ENCODE measurements at places on chromosomes 6 and 20. TPM values are rescaled to one million over a fixed set of nuclear protein-coding genes. Genes with fewer than 3 reads are reported as not detected.

The SPATA25 gene
- total RNA-seq, result 7.3 TPM

- peak overlapping the region; percentile 43 for H3K27ac ChIP-seq
- DNase-seq, result no peak
- H3K27me3 ChIP-seq, result no peaks in the 10 kb centered on the region
- no peaks in the 10 kb centered on the region for H3K4me1 ChIP-seq
- no peaks in the 10 kb centered on the region for H3K36me3 ChIP-seq
Measured at GRCh38 chr6:112879920-112880413, 532.8 kb downstream of the RFPL4B start.

DNA sequence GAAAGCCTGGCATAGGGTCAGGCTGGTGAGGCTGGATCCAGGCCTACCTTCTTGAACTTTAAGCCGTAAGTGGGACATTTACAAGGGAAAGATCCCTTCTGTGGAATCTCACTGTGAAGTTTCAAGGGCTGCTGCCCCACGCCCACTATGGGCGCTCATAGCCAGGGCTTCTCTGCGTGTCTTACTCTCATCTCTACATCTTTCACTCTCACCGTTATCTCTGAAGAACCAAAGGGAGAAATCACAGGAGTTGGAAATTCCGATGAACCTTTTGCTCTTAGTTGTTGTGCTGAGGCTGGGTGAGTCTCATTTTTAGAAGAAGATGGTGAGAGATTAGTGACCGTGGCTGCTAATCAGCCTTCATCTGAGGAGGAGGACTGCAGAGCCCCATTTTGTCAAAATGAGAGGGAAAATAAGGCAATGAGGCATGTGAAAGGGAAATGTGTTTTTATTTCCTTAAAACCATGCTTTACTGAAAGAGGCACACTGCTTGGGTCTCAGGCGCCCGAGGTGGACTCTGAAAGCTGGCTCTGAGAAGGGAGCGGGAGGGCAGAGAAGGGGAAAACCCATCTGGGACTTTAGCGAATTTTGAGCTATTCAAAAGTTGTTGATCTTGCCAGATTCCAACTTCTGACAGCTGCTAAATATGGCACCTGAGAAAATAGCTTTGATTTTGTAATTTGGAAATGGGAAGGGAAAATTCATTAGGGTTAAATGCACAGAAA lies 301.5 kb downstream of the CLIC5 start:
- no peak overlapping the region for H3K27ac ChIP-seq
- no peak overlapping the region for H3K4me3 ChIP-seq
- no peaks in the 10 kb centered on the region for H3K27me3 ChIP-seq

The EDN1 gene
- 18.2 TPM for total RNA-seq

DNA sequence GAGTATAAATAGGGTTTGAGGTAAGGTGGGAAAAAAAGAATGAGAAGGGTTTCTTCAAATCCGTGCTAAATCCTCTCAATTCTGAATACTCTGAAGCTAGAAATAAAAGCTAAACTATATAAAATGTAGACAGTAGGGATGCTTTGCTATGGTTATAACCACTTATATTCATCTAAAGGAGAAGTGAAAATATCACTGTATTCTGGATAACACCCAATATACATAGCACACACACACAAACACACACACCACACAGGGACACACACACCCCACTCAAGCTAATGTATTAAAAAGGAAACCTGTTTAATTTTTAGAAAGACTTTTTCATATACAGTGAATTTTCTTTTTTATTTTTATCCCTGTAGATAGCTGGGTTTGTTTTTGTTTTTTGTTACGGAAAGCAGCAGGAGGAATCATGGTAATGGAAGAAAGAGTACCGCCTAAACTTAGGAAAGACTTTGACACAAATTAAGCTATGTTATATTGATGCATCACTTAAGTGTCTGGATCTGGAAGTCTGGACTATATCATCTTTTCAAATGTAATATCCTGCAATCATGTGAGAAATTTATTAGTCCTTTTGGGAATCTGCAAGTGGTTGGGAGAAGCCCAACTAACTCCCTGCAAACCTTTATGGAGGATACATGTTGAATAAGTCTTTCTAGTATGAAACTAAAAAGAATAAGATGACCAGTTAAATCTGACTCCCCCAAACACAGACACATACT lies 68.4 kb upstream of the FABP7 start:
- no peak for DNase-seq
- H3K4me1 ChIP-seq, result no peaks in the 10 kb centered on the region
- no peak overlapping the region for H3K4me3 ChIP-seq
- H3K36me3 ChIP-seq, result no peaks in the 10 kb centered on the region
- H3K27me3 ChIP-seq, result no peaks in the 10 kb centered on the region

GRCh38 chr6:113271437-113271836 lies 585.7 kb upstream of the MARCKS start:
- no peaks in the 10 kb centered on the region for H3K36me3 ChIP-seq
- no peak overlapping the region for H3K4me3 ChIP-seq
- DNase-seq, result peak; percentile 51
- H3K27me3 ChIP-seq, result no peaks in the 10 kb centered on the region
- no peaks in the 10 kb centered on the region for H3K4me1 ChIP-seq

DNA sequence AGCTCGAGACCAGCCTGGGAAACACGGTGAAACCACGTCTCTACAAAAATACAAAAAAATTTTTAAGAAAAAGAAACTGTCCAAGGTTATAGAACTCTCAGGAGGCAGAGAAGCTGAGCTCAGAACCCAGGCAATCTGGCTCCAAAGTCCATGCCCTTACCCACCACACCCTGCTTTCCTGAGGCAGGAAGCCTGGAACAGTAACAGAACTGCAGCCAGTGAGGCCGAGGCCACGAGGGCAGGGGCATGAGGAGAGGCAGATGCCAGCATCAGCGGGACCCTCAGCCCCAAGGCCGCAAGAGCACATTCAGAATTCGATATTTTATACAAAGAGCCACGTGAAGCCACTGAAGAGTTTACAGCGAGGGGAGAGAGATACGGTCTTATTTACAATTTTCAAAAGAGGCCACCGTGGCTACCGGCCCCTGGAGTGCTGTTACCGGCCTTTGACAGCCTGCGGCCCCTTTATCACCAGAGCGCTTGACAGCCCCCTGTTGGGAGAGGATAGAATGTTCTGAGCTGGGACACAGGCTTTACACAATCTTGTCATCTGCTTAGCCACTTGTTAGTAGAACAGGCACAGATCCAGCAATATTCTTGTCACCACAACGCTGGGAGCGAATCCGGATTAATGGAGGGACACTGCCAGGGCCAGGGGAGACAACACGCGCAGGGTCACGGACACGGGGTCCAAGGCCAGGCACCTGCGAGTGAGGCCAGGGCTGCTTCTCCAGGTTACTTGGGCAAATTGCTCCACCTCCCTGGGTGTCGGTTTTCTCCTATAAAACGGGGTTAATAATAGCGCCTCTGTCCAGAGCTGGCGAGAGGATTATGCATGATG lies 5.6 kb downstream of the SPATA2 start:
- no peaks in the 10 kb centered on the region for H3K27me3 ChIP-seq
- H3K4me3 ChIP-seq, result no peak overlapping the region
- H3K36me3 ChIP-seq, result no peaks in the 10 kb centered on the region
- no peak for DNase-seq
- peaks cover 25% of the 10 kb centered on the region for H3K4me1 ChIP-seq

The SLPI gene
- 134 TPM for total RNA-seq

The LTV1 gene
- total RNA-seq, result 28.7 TPM

The RHAG gene
- total RNA-seq, result 2.7 TPM

GRCh38 chr6:130459316-130459715 lies 93.5 kb downstream of the TMEM200A start:
- no peaks in the 10 kb centered on the region for H3K4me1 ChIP-seq
- no peaks in the 10 kb centered on the region for H3K36me3 ChIP-seq
- DNase-seq, result no peak
- no peak overlapping the region for H3K4me3 ChIP-seq
- no peak overlapping the region for H3K27ac ChIP-seq

The HLA-DRB1 gene
- 40.2 TPM for total RNA-seq

GRCh38 chr6:121596441-121596840 lies 161.0 kb downstream of the GJA1 start:
- no peaks in the 10 kb centered on the region for H3K36me3 ChIP-seq
- no peak for DNase-seq
- H3K4me1 ChIP-seq, result no peaks in the 10 kb centered on the region
- H3K4me3 ChIP-seq, result no peak overlapping the region

DNA sequence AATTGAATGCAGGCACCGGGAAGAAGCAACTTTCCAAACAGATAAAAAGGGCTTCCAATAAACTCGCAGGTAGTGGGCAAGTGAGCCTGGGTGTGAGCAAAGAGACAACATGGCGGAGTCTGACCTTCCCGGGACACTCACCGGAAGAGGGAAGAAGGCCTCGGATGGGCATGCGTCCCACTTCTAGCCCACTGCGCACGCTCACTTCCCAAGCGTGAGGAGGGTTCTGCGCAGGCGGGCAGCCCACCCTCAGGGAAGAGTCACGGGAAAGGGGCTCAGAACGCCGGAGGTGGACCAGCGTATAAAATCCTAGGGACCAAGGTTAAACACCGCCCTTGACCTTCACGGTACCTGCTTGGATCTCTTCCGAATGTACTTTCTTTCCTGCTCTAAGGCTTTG lies 95.5 kb upstream of the AFDN start:
- H3K36me3 ChIP-seq, result no peaks in the 10 kb centered on the region
- DNase-seq, result no peak
- H3K4me3 ChIP-seq, result no peak overlapping the region
- no peaks in the 10 kb centered on the region for H3K27me3 ChIP-seq
- H3K4me1 ChIP-seq, result peaks cover 34% of the 10 kb centered on the region
- no peak overlapping the region for H3K27ac ChIP-seq

The PI16 gene
- total RNA-seq, result 17.4 TPM

DNA sequence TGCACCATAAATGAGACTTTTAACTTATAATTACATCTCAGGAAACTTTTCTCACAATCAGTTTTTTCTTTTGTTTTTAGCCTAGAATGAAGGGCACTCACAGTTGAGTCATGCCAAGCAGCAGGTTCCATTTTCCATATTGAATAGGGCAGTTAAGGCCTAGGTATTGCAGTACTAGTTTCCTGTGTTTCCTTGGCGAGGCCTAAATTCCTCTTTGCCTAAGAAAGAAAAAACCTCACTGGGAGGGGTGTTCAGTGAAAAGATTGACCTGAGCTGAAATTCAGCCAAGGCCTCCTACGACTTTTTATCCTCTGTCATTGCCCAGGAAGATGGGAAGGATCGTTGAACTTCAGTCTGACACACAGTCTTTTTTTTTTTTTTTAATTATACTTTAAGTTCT lies 85.5 kb downstream of the IMPG1 start:
- H3K4me1 ChIP-seq, result no peaks in the 10 kb centered on the region
- no peaks in the 10 kb centered on the region for H3K36me3 ChIP-seq
- DNase-seq, result no peak
- no peak overlapping the region for H3K27ac ChIP-seq
- no peaks in the 10 kb centered on the region for H3K27me3 ChIP-seq
- no peak overlapping the region for H3K4me3 ChIP-seq

The RBBP9 gene
- 10.1 TPM for total RNA-seq

DNA sequence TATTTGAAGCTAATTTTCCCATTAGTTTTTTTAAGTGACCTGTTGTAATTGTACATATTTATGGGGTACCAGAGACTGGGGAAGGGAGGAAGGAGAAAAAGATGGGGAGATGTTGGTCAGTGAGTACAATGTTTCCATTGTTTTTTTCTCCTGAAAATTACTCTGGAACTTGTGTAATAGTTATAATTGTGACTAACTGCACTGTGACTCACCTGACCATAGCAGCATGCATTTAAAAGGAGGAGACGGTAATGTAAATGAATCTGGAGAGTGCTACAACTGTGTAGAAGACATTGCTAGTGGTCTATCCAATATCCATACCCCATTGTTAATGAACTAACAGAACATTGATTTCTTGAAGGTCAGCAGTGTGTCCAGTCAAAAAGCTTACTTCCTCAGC lies 133.4 kb downstream of the RFPL4B start:
- no peak overlapping the region for H3K4me3 ChIP-seq
- no peak overlapping the region for H3K27ac ChIP-seq
- no peaks in the 10 kb centered on the region for H3K36me3 ChIP-seq
- no peaks in the 10 kb centered on the region for H3K4me1 ChIP-seq
- DNase-seq, result no peak
- H3K27me3 ChIP-seq, result no peaks in the 10 kb centered on the region

- DNase-seq, result no peak
- no peaks in the 10 kb centered on the region for H3K27me3 ChIP-seq
- no peaks in the 10 kb centered on the region for H3K36me3 ChIP-seq
- H3K4me3 ChIP-seq, result no peak overlapping the region
- H3K27ac ChIP-seq, result no peak overlapping the region
- H3K4me1 ChIP-seq, result no peaks in the 10 kb centered on the region
Measured at GRCh38 chr20:54611708-54612412, 136.5 kb downstream of the DOK5 start.

DNA sequence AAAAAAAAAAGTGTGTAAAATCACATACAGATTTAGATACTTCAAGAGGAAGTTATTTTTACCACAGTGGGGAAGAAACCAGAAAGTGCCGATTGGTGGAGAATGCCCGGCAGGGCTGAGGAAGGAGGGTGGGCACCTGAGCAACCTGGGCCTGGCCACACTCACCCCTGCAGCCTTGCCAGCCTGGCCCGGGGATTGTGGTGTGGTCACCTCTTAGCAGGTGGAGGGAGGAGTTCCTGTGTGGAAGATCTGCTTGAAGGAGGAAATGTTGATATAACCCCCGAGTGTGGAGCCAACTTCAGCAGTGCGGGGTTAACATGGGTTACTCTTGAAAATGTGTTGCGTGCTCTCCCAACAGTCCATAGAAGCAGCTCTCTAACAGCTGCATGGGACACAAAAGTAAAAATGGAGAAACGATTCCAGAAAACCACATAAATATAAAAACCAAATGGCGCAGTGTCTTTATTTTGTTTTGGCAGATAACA lies 14.7 kb downstream of the UST start:
- no peaks in the 10 kb centered on the region for H3K36me3 ChIP-seq
- H3K4me3 ChIP-seq, result peak overlapping the region; percentile 35
- H3K27ac ChIP-seq, result peak overlapping the region; percentile 73
- no peak for DNase-seq

GRCh38 chr6:166461821-166462460 lies 79.2 kb upstream of the MPC1 start:
- H3K36me3 ChIP-seq, result no peaks in the 10 kb centered on the region
- DNase-seq, result no peak
- no peak overlapping the region for H3K4me3 ChIP-seq

DNA sequence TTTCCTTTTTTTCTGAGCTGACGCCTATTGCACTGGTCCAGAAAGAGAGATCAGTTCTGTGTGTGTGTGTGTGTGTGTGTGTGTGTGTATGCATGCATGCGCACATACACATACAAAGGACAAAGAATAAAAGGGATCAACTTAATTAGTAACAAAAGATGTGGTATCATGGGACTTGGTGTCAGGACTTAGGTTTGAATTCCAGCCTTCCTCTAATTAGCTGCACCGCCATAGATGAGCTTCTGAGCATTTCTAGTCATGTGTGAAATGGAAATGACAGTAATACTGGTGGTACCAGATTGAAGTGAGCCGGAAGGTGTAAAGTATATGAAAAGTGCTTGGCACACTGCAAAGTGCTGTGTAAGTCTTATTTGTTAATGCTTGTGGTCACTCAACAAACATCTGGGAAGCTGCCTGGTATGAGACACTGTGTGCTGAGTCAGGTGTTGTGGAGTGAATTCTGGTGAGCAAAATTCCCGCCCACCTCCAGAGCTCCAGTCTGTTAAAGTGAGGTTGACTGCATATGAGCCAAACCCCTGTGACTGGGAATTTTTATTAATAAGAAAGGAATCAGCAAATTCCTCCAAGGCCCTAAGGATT lies 12.4 kb downstream of the DAAM2 start:
- DNase-seq, result peak; percentile 19
- no peaks in the 10 kb centered on the region for H3K36me3 ChIP-seq
- H3K4me3 ChIP-seq, result no peak overlapping the region
- no peaks in the 10 kb centered on the region for H3K27me3 ChIP-seq

Data from tibial nerve (tissue), 4 donors.